ENCODE measurements at places on chromosomes 3 and 15.

GRCh38 chr3:119812491-119813058, 30.7 kb downstream of the NR1I2 start:
- no peak overlapping the region for H3K27ac ChIP-seq
- no peak overlapping the region for H3K4me3 ChIP-seq
- H3K4me1 ChIP-seq: peaks cover 12% of the 10 kb centered on the region
- no peak for DNase-seq
- H3K36me3 ChIP-seq: no peaks in the 10 kb centered on the region
- H3K27me3 ChIP-seq: no peaks in the 10 kb centered on the region

DNA sequence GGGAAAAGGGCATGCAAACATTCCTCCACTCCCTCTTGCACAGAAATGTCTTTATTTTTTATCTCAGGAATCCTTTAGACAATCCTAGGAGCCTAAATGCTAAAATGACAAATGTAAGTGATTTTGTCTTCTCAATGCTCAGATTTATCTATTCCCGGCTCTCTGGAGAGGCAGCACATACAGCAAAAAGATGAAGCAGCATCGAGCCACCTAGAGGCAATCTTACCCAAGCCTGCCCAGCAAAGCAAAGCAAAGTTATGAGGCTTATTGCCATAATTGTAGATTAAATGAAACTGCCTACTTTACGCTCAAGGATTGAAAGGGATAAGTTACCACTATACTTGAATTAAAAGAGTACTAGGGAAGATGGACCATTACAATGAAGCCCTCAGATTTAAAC, 750.4 kb upstream of the NR2F2 start:
- H3K4me3 ChIP-seq: no peak overlapping the region
- no peak overlapping the region for H3K27ac ChIP-seq
- H3K4me1 ChIP-seq: no peaks in the 10 kb centered on the region
- H3K36me3 ChIP-seq: no peaks in the 10 kb centered on the region
- peaks cover 13% of the 10 kb centered on the region for H3K27me3 ChIP-seq

DNA sequence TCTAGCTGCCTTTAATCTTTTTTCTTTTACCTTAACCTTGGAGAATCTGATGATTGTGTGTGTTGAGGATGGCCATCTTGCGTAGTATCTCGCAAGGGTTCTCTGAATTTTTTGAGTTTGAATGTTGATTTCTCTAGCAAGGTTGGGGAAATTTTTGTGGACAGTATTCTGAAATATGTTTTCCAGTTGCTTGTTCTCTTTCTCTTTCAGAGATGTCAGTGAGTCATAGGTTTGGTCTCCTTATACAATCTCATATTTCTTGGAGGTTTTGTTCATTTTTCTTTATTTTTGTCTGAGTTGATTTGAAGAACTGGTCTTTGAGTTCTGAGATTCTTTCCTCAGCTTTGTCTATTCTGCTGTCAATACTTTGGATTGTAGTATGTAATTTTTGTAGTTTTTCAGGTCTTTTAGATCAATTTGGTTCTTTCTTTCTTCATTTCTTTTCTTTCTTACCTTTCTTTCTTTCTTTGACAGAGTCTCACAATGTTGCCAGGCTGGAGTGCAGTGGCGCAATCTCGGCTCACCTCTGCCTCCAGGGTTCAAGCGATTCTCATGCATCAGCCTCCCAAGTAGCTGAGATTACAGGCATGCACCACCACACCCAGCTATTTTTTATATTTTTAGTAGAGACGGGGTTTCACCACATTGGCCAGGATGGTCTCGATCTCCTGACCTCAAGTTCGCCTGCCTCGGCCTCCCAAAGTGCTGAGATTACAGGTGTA, 366.4 kb upstream of the RASGRP1 start:
- H3K4me1 ChIP-seq: no peaks in the 10 kb centered on the region
- DNase-seq: no peak
- no peaks in the 10 kb centered on the region for H3K27me3 ChIP-seq
- H3K4me3 ChIP-seq: no peak overlapping the region
- no peak overlapping the region for H3K27ac ChIP-seq

GRCh38 chr15:51869060-51869421, 39.6 kb downstream of the TMOD3 start:
- H3K36me3 ChIP-seq: peaks cover 59% of the 10 kb centered on the region
- no peak overlapping the region for H3K27ac ChIP-seq
- H3K27me3 ChIP-seq: no peaks in the 10 kb centered on the region
- peaks cover 16% of the 10 kb centered on the region for H3K4me1 ChIP-seq

DNA sequence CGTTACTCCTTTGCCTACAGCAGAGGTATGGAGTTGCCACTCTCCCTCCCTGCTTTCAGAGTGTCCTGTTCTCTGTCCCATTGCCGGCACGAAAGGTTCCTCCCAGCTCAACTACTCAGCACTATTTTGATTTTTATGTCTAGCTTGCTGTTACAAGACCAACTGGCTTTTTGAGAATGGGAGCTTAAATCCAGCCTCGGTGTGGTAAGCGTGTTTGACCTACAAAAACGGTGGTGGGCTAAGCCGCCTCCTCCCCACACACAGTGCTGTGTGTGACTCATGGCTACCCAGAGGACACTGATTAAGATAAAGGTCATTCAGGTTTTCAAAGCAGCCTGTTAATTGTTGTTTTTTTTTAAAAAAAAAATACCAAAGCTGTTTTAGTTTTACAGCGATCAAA, 64.5 kb downstream of the LRTM1 start:
- H3K4me3 ChIP-seq: no peak overlapping the region
- H3K4me1 ChIP-seq: no peaks in the 10 kb centered on the region
- no peak overlapping the region for H3K27ac ChIP-seq
- DNase-seq: no peak

DNA sequence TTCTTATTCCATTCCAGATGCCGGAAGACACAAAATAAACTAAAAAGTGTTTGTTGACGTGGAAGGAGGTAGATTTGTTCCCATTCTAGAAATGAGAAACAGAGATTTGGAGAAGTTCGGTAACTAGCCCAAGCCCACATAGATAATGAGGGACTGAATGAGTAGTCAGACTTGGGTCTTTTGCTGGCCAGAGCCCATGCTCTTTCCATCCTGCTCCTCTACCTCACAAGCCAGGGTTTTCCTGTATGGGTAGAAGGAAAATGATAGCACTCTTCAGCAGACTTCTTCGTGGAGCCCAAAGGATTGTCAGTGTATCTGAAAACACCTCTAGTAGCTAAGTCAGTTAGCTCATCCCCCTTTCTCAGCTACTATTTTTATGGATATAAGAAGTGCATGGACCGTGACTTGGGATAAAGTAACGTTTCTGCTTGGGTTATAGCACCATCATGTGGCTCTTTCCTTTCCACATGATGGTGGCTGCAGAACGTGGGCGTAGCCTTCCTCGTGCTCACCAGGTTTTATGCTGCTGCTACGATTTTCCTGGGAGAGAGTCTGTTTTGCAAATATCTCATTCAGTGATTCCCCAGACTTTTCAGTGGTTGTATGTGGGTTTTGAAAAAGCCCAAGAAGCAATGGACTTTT, 84.6 kb downstream of the DGKG start:
- H3K27me3 ChIP-seq: peaks cover 7% of the 10 kb centered on the region
- no peak overlapping the region for H3K4me3 ChIP-seq

GRCh38 chr3:15514663-15515340, 6.7 kb downstream of the COLQ start:
- no peak overlapping the region for H3K4me3 ChIP-seq
- no peaks in the 10 kb centered on the region for H3K36me3 ChIP-seq
- peaks cover 13% of the 10 kb centered on the region for H3K4me1 ChIP-seq
- H3K27me3 ChIP-seq: peaks cover 3% of the 10 kb centered on the region
- DNase-seq: no peak

- no peak overlapping the region for H3K4me3 ChIP-seq
- no peak for DNase-seq
- no peak overlapping the region for H3K27ac ChIP-seq
- H3K4me1 ChIP-seq: no peaks in the 10 kb centered on the region
- H3K27me3 ChIP-seq: peaks cover 16% of the 10 kb centered on the region
- H3K36me3 ChIP-seq: no peaks in the 10 kb centered on the region
These were observed 15.1 kb downstream of the SLC6A20 start for GRCh38 chr3:45781271-45781670.

- DNase-seq: no peak
- peaks cover 14% of the 10 kb centered on the region for H3K27me3 ChIP-seq
These were observed 204.2 kb downstream of the GAP43 start for GRCh38 chr3:115827495-115827894.

- H3K27ac ChIP-seq: no peak overlapping the region
- H3K36me3 ChIP-seq: peaks cover 53% of the 10 kb centered on the region
These were observed 52.5 kb downstream of the PIAS1 start for GRCh38 chr15:68106656-68107055.

- no peak overlapping the region for H3K4me3 ChIP-seq
- H3K27ac ChIP-seq: no peak overlapping the region
- DNase-seq: no peak
- no peaks in the 10 kb centered on the region for H3K4me1 ChIP-seq
- H3K36me3 ChIP-seq: no peaks in the 10 kb centered on the region
These were observed 46.7 kb downstream of the AMOTL2 start for GRCh38 chr3:134327594-134327975.

DNA sequence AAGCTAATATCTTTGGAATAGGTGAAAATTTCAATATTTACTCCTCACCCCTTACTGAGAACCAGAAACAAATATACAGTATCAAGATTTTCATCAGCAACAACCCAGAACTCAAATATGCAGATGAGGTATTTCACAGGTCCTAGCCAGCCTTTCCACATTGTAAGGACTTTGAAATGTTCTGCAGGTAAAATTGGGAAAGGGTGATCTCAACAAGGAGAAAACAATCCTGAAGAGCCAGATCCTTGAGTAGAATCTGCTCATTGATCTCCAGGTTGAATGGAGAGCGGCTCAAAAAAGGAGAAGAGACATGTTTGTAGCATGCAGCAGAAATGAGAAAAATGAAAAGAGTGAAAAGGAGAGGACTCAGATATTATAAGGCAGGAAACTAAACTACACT, 493.3 kb upstream of the NAALADL2 start:
- H3K4me3 ChIP-seq: no peak overlapping the region
- H3K27ac ChIP-seq: no peak overlapping the region
- no peaks in the 10 kb centered on the region for H3K36me3 ChIP-seq
- H3K27me3 ChIP-seq: no peaks in the 10 kb centered on the region

DNA sequence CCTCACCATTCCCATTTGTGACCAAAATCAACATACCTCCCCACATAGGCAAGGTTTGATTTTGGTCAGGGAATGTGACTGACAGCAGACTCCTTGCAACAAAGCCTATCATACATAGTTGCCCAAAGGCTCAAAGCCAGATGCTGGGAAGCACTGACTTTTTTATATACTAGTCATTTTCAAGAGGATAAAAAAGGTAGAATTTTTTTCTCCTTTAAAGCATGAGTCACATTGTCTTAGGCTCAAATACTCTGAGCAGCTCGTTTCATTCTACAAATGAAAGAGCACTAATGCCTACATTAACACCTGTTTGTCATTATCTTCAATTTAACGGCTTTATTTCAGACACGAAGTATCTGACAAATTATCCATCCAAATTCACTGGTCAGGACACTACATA, 36.2 kb downstream of the ICE2 start:
- no peaks in the 10 kb centered on the region for H3K27me3 ChIP-seq
- peaks cover 21% of the 10 kb centered on the region for H3K36me3 ChIP-seq
- H3K4me1 ChIP-seq: peaks cover 4% of the 10 kb centered on the region
- H3K27ac ChIP-seq: no peak overlapping the region
- no peak overlapping the region for H3K4me3 ChIP-seq
- no peak for DNase-seq

DNA sequence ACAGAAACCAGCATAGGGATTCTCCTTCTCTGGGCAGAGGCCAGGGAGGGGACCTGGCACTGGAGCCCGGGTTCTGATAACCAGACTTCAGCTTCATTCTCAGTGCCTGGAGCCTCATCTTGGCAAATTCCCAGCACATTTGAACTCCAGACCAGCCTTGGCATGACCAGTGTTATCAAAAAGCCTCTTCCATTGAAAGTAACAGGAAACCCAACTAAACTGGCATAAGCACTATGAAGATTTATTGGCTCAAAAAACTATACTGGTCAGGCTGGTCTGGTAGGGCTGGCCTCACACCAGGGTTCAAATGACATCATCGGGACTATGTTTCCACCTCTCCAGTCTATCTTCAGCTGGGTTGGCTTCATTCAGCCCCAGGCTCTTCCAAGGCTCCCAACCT, 48.1 kb upstream of the THUMPD3 start:
- no peak overlapping the region for H3K4me3 ChIP-seq
- peaks cover 6% of the 10 kb centered on the region for H3K27me3 ChIP-seq
- H3K36me3 ChIP-seq: no peaks in the 10 kb centered on the region
- H3K27ac ChIP-seq: no peak overlapping the region
- no peaks in the 10 kb centered on the region for H3K4me1 ChIP-seq

- peaks cover 21% of the 10 kb centered on the region for H3K4me1 ChIP-seq
- H3K27ac ChIP-seq: no peak overlapping the region
- H3K36me3 ChIP-seq: peaks cover 37% of the 10 kb centered on the region
- no peak overlapping the region for H3K4me3 ChIP-seq
- DNase-seq: no peak
These were observed 4.7 kb downstream of the EXOG start for GRCh38 chr3:38500688-38501417.

GRCh38 chr3:27345493-27345892, 23.7 kb downstream of the NEK10 start:
- DNase-seq: peak; percentile 38
- no peaks in the 10 kb centered on the region for H3K36me3 ChIP-seq
- H3K27ac ChIP-seq: peak overlapping the region; percentile 2
- H3K4me1 ChIP-seq: peaks cover 17% of the 10 kb centered on the region
- H3K4me3 ChIP-seq: no peak overlapping the region

GRCh38 chr3:186259612-186260383, 102.2 kb downstream of the DGKG start:
- H3K27me3 ChIP-seq: no peaks in the 10 kb centered on the region
- H3K27ac ChIP-seq: no peak overlapping the region
- DNase-seq: peak; percentile 56
- no peak overlapping the region for H3K4me3 ChIP-seq
- peaks cover 8% of the 10 kb centered on the region for H3K4me1 ChIP-seq

DNA sequence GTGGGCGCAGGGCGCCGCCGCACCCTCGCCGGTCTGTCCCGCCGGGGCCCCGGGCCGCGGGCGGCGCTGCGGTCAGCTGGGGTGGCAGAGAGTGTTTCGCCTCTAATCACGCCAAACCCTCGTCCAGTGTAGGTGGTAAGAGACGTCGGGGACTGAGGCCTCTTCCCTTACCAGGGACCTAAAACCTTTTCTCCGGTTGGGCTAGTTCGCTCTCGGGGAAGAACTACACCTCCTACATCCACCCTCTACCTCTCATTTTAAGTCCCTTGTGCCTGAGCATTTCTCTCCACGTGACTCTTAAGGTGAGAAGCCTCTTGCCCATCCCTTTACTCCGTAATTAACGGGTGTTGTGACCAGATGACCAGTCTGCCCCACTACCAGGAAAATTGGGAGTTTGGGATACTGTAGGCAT, 520 bp downstream of the TMEM42 start:
- H3K36me3 ChIP-seq: peaks cover 23% of the 10 kb centered on the region
- peak overlapping the region; percentile 89 for H3K27ac ChIP-seq
- DNase-seq: no peak
- no peaks in the 10 kb centered on the region for H3K27me3 ChIP-seq

DNA sequence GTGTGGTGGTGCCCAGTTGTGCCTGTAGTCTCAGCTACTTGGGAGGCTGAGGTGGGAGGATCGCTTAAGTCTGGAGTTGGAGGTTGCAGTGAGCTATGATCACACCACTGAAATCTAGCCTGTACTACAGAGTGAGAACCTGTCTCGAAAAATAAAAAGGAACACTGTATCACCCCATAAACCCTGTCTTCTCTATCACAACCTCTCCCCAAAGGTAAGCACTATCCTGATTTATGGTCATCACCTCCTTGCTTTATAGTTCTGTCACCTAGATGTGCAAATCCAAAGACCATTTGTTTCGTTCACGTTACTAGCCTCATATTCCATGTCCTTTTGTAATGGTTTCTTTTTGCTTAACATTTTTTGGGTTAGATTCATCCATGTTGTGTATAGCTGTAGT, 50.0 kb upstream of the GCNT3 start:
- H3K4me1 ChIP-seq: peaks cover 3% of the 10 kb centered on the region
- no peaks in the 10 kb centered on the region for H3K36me3 ChIP-seq
- DNase-seq: no peak
- H3K27ac ChIP-seq: no peak overlapping the region
- H3K4me3 ChIP-seq: no peak overlapping the region
- H3K27me3 ChIP-seq: peaks cover 5% of the 10 kb centered on the region

All from activated CD4-positive, alpha-beta T cell treated with anti-CD3 and anti-CD28 coated beads, Interleukin-2, amount 10 ng/mL, durations not matched to agents 7 days and 5 days (primary cell).